Sigmoid colon (tissue), 7 donors: ENCODE measurements at places on chromosomes 4 and X.

- DNase-seq: no peak
These were observed 262.5 kb upstream of the TEX13A start for GRCh38 chrX:105483011-105483410.

DNA sequence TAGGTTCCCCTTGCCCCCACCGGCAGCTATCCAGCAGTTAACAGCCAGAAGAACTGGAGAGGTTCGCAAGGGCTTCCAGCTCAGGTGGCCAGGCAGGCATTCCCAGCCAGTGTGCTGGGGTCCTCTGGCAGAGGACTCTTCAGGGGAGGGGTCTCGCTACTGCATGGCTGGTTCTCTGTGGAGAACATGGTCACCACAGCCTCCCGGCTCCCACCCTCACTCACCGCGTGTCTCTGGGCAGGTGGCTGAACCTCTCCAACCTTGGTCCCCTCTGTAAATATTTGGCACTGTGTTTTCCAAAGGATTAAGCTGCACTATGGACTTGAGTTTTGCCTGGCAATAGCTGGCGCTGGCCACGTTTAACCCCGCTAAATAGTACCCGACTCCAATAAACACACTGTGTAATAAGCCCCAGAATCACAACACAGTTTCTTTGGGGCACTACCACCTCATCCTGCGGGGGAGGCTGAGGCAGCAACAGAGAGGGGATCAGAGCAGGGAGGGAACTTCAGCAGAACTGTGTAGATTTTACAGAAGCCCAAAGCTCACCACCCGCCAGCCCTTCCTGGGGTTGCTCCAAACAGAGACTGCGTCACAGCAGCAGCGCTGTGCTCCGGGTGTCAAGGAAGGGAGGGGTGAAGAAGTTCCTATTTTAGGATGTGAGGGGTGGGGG is 15.2 kb downstream of the BCOR start:
- DNase-seq: no peak

DNA sequence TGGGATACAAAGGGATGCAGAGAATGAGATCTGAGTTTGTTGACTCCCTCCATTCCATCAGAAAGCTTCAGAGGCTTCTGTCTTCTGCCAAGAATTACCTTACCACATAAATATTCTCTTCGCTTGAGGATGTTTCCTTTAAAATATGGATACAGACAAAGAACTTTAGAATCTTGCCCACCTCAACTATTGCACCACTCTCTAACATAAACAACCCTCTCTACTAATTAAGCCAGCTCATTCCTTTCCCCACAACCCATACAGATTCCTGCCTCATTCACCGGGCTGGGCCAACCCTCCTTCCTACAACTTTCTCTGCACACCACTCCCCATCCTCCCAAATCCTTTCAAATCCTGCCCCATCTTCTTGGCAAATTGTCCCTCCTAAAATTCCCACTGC is 315.8 kb downstream of the RAB28 start:
- no peak for DNase-seq

- no peak for DNase-seq
These were observed 78.0 kb downstream of the HCCS start for GRCh38 chrX:11189097-11189496.

DNA sequence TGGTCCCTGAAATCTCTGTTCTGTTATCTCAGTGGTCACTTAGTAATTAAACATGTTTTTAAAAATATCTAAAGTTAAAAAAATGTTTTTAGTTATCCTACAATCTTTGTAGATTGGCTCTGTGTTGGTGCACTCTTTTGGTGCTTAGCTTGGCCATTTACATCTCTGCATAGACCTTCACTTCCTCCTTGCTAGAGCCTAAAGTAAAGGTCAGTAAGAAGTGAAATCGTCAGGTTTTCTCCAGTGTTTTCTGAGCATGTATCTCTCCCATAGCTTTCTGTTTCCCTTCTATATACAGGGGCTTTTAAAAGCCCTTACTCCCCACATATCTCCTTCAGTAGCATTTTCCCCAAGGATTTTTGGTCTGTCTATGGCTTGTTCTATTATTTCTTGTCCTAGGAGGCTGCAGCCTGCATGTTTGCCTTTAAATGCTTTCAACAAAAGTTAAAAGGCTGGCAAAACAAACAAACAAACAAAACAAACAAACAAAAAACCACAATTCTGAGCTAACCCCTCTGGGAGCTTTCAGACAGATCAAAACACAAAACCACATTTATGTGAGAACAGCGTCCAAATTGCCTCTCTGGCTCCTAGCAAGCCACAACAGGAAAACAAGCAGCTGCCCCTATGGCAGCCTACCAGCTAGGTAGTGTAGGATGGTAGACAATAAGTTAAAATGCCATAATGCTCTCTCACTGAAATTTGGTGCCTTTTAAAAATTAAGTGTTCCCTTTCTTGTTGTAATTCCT is 27.3 kb upstream of the GPRASP2 start:
- no peak for DNase-seq

- peak; percentile 57 for DNase-seq
These were observed 3.8 kb upstream of the ZNF185 start for GRCh38 chrX:152893980-152894610.

DNA sequence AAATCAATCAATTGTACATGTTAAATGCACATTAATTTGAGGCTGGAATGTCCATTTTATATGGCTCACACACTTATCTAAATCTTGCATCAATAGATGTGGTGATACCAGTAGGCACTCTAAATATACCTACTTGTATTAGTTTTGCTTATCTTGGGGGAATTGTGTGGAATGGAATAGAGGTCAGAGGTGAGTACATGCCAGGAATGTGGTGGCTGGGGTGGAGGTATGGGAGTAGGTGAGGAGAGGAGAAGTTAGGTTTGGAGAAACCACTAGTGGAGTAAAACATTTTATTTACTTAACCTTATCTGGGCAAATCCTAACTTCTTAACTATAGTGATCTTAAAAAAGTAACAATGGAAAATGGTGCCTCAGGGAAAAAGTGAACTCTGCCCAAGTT is 163.1 kb downstream of the ATG4A start:
- DNase-seq: no peak

GRCh38 chr4:74311696-74312313 is 3.5 kb downstream of the EPGN start:
- DNase-seq: no peak

- DNase-seq: no peak
These were observed 99.6 kb downstream of the CEP135 start for GRCh38 chr4:56048383-56048701.

DNA sequence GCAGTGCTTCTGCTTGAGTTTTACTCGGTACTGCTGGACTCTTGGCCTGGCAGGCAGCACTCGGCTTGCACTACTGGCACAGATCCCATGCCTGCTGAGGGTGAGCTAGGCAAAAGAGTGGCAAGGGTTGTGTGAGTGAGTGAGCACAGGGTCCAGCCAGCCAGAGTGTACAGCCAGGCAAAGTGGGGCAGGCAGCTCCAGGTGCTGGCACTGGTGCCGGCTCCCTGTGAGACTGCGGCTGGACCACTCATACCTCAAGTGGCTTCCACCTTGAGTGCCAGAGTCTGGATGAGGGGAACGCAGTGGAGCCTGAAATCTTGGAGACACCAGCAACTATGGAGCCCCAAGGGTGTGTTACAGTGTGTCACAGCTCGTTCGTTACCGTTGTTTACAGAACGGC is 1451.9 kb upstream of the AGA start:
- no peak for DNase-seq

DNA sequence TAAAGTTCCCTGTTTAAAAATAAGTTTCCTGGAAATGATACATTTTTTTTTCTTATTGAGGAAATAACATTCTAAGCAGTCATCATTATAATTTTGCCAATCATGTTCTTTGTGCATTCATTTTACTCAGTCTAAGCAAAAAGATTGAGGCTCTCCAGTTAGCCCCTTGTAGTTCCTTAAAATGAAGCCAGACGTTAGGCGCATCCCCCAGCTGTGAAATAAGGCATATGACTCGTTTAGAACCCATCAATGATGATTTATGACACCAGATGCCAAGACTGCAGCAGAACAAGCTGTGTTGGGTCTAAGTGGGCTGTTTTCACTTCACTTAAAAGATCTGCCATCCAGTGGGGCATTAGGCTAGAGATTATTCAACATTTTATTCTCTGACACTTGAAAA is 17.0 kb downstream of the PDGFC start:
- no peak for DNase-seq
